ENCODE measurements at places on chromosomes 3 and 15.

DNA sequence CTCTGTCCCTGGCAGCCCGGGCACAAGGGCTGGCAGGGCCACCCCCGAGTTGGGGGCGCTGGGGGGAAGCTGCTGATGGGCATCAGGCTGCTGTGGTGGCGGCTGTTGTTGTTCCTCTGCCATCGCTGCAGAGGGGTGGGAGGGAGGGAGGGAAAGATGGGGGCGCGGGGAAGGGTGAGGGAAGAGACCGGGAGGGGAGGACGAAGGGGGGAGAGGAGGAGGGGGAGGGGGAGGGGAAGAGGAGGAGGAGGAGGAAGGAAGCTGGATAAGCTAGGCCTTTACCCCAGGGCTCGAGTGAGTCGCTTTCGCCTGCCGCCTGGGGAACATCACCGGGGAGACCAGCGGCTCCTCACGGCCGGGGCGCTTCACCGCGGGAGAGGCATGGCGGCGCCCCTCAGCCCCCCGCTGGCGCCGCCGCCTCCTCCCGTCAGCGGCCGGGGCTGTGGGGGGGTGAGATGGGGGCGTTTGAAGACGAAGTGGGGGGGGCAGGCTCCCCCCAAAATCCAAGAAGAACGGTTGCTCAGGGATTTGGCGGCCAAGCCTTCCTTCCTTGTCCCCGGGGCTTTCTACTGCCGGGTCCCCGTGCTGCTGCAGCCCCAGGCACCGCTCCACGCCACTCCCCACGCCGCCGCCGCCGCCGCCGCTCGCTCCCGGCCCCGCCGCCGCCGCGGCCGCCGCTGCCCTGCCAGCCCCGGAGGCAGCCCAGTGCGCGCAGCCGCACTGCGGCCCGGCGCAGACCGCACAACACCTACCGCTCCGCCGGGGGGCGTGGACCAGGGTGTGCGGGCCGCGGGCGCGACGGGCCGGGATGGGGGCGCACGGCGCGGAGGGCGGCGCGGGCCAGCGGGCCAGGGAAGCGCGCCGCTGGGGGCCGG is at the start of gene RFX7:
TSS of gene RFX7 (minus strand) at position 717 of the 875 bp plus-strand sequence. CDS start at position 123, 594 bp downstream.
- peak; percentile 76 for DNase-seq

DNA sequence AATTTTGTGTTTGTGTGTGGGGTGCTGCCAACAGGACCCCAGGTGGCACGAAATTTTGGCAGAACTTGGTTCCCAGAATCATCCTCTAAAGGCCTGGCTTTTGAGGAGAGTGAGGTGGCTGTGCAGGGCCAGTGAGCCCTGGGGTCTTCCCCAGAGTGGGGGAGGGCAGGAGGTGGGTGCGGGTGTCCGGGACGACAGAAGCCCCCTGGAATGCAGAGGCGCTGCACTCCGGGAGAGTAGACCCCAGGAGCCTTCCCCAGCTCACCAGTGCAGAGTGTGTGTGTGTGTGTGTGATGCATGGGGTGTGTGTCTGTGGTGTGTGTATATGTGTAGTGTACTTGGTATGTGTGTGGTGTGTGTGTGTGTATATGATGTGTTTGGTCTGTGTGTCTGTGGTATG is 44.4 kb upstream of the SEC13 start:
- DNase-seq, result no peak

DNA sequence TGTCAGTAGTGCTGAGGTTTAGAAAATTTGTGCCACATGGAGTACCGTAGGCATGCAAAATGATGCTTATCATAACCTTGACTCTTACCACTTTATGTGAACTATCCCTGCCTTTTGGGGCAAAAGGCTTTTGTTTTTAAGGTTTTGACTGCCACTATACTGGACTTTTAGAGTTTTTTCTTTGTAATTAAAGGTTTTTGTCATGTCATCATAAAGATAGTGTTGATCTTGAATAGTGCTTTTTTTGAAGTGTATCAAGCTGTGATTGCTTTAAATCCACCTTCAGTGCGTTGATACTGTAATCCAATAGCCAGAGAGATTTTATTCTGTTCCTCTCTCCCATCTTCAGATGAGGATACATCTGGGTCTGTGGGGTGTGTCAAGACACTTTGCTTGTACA is 172.9 kb downstream of the ITPR1 start:
- DNase-seq, result no peak

DNA sequence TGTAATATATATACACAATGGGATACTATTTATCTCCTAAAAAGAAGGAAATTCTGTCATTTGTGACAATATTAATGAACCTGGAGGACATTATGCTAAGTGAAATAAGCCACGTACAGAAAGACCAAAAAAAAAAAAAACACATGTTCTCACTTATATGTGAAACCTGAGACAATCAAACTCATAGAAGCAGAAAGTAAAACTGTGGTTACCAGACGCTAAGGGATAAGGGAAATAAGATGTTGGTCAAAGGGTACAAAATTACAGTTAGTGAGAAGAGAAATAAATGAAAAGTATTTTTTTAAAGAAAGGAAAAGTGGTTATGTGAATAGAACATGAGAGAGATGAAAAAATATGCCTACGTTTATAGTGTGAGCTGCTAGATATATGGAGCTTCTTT is 101.1 kb downstream of the CPNE4 start:
- no peak for DNase-seq

DNA sequence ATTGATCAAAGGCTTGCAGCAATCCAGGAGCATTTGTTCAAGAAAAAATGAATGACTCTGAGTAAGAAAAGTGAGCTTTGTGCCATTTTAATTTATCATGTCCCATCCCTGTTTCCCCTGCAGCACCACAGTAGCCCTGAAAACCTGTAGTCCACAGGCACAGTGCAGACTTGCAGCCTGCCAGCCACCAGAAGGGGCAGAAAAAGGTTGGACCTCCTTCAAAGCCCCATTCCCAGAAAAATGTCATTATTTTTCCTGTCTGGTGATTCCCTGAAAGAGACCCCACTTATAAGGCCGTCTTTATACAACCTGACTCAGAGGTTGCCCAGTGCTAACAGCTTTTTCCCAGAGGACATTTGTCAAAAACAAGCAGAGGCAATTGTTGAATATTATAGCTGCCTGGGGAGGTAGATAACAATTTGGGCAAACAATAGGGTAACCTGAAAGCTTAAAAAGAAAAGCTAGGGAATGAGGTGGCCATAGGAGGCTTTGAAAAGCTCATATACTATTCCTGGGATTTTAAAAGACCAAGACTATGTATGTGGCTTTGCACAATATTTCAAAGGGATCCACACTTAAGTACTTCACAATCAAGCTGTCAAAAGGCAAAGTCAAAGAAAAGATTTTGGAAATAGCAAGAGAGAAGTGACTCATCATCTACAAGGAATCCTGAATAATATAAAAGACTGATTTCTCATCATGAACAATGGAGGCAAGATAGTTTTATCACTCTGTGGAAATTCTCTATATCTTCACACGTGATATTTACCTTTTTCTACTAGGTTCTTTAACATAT is 136.8 kb upstream of the PLXNA1 start:
- DNase-seq, result no peak

GRCh38 chr3:3519266-3519665 is 280.0 kb upstream of the LRRN1 start:
- no peak for DNase-seq

GRCh38 chr3:55343486-55344357 is 143.4 kb downstream of the WNT5A start:
- DNase-seq, result no peak

DNA sequence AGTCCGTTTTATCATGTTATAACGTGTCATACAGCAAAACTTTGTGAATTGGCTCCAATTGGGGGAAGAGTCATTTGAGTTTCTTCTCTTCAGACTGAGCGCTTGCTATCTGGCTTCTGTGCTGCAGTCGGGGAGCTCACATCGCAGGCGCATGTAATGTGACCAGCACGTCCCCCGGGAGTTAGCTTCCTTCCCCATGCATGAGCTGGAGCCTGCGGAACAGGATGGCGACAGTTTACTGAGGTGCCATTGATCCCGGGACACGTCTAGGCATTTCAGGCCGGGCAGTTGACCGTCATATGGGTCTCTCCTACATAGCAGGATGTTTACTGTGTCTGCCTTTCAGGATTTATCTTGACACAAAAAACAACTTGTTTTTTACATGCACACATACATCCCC is 44.8 kb downstream of the CMTM8 start:
- peak; percentile 63 for DNase-seq

- DNase-seq, result no peak
Measured at GRCh38 chr3:126402178-126402577, 7.5 kb downstream of the CFAP100 start.

GRCh38 chr3:152229692-152230091 is 39.0 kb upstream of the MBNL1 start:
- DNase-seq, result no peak

DNA sequence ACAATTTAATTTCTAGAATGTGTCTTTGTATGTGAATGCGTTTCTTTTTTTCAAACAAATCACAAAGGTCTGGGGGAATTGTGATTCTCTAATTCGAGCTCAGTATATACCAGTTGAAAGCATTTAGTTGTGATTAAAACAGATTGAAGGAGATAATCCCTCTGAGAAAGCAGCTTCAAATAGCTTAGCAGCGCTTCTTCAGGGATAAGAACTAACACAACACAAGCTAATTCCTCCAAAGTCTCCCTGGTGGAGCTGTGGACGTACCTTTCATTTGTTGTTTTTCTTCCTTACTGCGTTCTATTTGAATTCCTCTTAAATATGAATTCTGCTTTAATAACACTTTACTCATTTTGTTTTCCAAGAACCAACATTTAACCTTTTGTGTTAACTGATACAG is 286.7 kb downstream of the ROBO2 start:
- DNase-seq, result no peak

DNA sequence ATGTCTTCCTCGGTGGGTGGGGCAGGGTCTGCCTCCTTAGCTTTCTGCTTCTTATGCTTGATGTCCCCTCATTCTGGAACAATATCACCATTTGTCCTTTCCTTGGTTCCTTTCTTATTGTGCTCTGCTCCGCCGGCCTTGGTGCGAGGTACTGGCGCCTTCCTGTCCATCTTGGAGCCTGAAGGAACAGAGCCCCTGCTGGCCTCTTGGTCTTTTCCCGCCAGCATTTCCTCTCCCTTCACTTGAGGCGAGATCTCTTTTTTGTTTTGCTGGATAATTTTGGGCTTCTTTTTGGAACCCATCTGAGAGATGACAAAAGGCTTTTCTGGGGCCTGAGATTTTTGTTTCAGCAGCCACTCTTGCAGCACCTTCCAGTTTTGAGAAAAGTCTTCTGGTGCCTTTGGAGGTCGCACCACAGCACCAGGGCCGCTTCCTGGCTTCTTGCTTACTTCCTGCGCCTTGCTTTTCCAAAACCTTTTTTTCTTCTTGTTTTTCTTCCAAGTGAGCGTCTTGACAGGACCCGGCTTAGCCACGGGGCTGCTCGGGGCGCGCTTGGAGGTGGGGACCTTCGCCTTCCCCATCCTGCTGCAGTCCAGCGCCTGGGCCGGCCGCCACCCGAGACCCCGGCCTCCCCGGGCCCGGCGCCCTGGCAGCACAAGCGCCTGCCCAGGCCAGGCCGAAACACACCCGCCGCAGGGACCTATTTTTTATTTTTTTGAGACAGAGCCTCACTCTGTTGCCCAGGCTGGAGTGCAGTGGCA is 127.1 kb downstream of the KLF13 start:
- DNase-seq, result no peak

GRCh38 chr15:41102854-41103253 is 13.2 kb downstream of the INO80 start:
- no peak for DNase-seq

GRCh38 chr3:184694716-184695115 is 17.1 kb downstream of the MAGEF1 start:
- DNase-seq, result no peak

All from SK-N-DZ (cell line).